Bladder microvascular endothelial cell (primary cell): ENCODE measurements at places on chromosomes 7 and 10. TPM values are rescaled to one million over a fixed set of nuclear protein-coding genes. Genes with fewer than 3 reads are reported as not detected.

Gene GOLGA7B
- total RNA-seq: not detected in 2 replicates

Gene GIMAP8
- 74.8 and 102 TPM in 2 replicates for total RNA-seq

Gene FAM25G
- total RNA-seq: not detected in 2 replicates

Gene IGF2BP3
- total RNA-seq: 13.1 and 15.0 TPM in 2 replicates

Gene CXCL12
- total RNA-seq: 2.9 and 17.4 TPM in 2 replicates

Gene AMPH
- total RNA-seq: 0.50 TPM in 1 of 2 replicates, not detected in the other

Gene PPP1R3C
- total RNA-seq: 0.49 and 0.57 TPM in 2 replicates

Gene HGF
- 0.82 and 1.6 TPM in 2 replicates for total RNA-seq

Gene LAMB4
- total RNA-seq: 0.06 and 0.16 TPM in 2 replicates

Gene AGAP6
- total RNA-seq: 1.1 and 4.0 TPM in 2 replicates

Gene GIMAP6
- 136 and 201 TPM in 2 replicates for total RNA-seq

Gene PRKCQ
- total RNA-seq: 0.16 and 0.31 TPM in 2 replicates

Gene GDF2
- not detected in 2 replicates for total RNA-seq

Gene ACTL6B
- total RNA-seq: not detected in 2 replicates

Gene ACADSB
- total RNA-seq: 2.1 and 4.0 TPM in 2 replicates

Gene OR2A12
- total RNA-seq: not detected in 2 replicates

Gene CYP2C18
- total RNA-seq: not detected in 2 replicates

Gene LBX1
- total RNA-seq: not detected in 2 replicates
